Glutamatergic neuron (in vitro differentiated cells): ENCODE measurements at places on chromosomes 6 and 20. TPM values are rescaled to one million over a fixed set of nuclear protein-coding genes. Genes with fewer than 3 reads are reported as not detected.

DNA sequence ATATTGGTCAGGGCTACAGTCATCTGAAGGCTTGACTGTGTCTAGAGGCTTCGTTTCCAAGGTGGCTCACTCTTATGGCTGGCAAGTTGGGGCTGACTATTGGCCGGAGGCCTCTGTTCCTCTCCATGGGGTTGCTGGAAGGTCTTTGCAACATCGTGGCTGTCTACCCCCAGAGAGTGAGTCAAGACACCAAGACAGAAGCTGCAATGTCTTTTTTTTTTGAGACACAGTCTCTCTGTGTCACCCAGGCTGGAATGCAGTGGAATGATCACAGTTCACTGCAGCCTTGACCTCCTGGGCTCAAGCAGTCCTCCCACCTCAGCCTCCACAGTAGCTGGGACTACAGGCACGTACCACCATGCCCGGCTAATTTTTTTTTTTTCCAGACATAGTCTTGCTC lies 29.4 kb upstream of the KIF3B start:
- no peak for DNase-seq

GRCh38 chr20:9490631-9491030 lies 23.8 kb upstream of the LAMP5 start:
- no peak for DNase-seq

GRCh38 chr6:156396068-156396771 lies 381.0 kb upstream of the ARID1B start:
- no peak for DNase-seq

DNA sequence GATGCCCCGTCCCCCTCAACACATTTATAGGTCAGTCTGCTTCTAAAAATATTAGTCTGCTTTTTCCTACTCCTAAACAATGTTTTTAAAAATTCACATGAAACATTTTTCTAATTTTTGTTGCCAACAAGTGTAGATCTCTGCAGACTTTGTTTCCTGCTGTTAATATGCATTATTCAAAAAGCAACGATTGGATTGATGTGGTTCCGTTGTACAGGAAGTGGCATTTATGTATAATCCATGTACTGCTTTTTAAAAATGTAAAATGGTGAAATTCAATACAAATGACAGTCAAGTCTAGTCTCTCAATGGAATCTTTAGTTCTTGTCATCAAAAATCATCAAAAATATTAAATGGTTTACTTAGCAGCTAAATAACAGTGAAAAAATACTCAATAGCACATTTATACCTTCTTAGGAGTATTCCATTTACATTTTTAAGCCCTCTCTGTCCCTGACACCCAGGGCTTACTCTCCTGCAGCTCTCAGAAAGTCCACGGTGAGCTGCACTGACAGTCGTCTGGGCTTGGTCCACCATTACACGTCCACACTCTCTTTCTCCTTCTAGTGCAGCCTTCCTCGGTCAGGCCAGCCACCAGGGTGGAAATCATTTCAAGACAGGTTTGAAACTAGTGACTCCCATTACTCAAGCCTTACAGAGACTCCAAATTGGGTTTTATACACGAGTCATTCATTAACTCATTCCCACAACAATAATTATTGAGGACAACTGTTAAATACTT lies 211.5 kb downstream of the TMEM200A start:
- no peak for DNase-seq

DNA sequence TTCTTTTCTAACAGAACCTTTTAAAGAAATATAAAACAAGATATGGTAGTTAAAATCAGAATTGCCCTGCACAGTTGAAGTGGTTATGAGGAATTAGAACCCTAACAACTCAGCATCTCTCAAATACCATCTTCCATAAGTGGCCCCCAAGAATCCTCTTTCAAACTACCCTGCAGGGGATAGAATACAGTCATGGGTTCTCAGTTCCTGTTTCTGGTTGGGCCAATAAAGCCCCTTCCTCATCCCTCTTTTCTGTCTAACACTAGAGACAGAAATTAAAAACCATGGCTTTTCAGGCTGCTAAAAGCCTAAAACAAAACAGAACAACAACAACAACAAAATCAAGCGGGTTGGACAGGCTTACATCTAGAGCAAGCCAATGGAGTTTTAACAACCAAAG lies 6.7 kb upstream of the LCA5 start:
- no peak for DNase-seq

TBXT gene
- total RNA-seq: not detected

IL17A gene
- not detected for total RNA-seq
